ENCODE measurements at places on chromosomes 7 and 10.

DNA sequence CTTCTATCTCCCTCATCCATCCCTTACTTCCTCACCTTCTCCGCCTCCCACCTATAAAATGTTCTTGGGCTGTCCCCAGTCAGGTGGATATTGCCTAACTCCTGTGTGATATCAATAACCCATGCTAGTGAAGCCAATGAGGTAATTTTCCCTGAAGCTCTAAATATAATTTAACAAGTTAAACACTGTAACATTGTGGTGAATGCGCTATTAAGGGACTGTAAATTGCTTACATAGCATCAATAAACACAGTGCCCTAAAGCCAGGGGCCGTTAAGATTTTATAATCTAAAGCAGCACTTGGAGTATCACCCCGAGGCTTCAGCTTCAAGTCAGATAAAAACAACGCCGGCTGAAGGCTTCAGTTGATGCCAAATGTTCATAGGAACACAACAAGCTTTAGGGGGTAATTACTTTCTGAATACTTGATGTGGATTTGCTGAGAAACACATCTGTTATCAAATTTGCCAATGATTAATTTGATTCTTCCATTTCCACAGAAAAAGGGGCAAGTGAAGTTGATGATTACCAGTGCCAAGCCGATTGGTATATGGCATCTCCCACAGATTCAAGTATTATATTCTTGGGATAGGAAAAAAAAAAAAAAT, 138.4 kb downstream of the CREB5 start:
- DNase-seq: no peak

DNA sequence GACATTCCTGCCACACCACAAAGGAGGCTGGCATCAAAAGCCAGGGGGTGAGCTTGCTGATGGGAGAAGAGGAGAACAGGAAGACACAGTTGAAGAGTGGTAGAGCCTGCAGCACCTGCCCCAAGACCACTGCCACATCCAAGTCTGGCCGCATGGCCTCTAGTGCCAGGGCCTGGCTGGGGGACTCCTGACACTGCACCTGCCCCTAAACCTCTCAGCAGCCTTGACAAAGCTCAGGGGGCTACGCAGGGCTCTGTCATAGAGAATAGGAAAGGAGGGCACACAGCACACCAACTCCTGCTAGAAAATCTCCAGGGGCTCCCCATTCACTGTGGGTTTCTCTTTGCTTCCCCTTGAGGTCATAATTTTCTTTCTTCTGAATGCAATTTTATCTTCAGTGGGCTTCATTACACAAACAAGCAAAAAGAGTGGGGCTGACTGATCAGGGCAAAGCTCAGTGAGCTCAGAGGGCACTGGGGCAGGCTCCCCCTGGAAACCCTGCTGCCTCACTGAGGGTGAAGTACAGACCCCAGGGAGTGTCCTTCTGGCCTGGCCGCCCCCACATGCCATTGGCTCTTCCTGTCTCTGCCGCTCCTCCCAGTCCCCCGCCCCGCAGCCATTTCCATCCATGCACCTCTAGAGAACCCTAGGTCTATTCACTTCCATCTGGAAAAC, 37.2 kb downstream of the VOPP1 start:
- DNase-seq: no peak

- no peak for DNase-seq
Observed at GRCh38 chr7:143245123-143245522, 18.1 kb upstream of the GSTK1 start.

GRCh38 chr10:93451244-93451947, 30.7 kb downstream of the MYOF start:
- DNase-seq: no peak

- no peak for DNase-seq
Observed at GRCh38 chr7:102832674-102833073, 80.1 kb upstream of the LRRC17 start.

DNA sequence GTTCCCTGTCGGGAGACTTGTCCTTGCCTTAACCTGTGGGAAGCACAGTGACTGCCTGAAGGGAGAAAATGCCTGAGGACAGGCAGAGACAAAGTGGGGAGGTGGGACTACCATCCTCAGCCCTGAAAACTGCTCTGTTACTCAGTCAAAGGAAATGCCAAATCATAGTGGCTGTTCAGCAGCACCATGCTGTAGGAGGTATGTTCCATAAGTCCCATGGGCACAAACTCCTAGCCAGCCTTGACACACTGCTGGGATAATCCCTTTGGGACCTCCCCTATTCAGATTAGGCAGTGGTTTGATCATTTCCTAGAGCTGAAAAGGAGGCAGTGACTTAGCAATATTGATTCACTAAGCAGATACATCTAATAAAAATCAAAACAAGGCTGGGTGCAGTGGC, 80.1 kb downstream of the MCU start:
- DNase-seq: no peak

DNA sequence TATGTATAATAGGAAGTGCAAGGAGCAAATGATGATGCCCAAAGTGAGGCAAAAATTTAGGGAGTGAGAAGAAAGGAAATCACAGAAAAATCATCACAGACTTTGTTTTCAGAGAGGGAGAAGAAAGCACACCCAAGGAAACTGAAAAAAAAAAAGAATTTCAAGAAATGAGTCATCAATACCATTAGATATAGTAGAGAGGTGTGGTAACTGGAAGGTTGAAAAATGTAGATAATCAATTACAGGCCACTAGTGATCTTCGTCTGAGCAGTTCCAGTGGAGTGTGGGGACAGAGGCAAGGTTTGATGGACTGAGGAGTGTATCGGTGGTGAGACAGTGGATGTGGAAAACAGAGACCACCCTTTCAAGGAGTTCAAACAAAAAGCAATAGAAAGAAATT, 31.7 kb downstream of the ASB4 start:
- no peak for DNase-seq

- DNase-seq: no peak
Observed at GRCh38 chr10:116766241-116766827, 24.0 kb upstream of the HSPA12A start.

DNA sequence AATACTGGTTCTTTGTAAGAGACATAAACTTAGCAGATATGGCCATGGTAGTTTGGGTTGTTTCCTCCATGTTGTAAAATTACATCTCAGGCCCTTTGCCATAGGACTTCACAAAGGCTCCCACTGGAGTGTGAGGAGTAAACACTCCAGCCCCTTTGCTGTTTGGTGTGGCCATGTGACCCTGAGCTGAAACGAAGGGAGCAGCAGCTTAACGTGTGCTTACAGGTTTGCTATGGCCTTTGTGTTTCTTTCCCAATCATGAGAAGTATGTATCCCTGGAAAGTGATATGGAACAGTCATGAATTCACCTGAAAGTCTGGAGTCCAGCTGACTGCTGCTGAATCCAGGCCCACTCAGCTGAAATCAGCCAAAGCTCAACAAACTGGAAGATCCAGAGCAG, 23.8 kb upstream of the SFTPA1 start:
- DNase-seq: no peak

DNA sequence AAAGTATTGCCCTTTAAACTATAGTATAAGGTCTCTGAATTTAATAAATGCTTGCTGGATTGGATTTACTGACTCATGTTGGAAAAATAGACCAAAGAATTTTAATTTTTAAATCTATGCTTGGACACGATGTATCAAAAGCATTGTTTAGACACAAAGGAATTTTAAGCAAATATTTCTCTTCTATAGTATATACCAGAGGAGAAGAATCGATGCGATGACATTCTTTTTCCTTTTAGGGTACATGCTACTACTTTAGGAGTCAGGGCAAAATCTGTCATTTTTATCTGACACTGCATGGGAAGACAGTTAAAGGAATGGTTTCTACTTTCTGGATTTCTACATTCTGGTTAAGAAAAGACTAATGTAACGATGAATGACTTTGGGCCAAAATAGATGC, 339.9 kb downstream of the BMPER start:
- no peak for DNase-seq

DNA sequence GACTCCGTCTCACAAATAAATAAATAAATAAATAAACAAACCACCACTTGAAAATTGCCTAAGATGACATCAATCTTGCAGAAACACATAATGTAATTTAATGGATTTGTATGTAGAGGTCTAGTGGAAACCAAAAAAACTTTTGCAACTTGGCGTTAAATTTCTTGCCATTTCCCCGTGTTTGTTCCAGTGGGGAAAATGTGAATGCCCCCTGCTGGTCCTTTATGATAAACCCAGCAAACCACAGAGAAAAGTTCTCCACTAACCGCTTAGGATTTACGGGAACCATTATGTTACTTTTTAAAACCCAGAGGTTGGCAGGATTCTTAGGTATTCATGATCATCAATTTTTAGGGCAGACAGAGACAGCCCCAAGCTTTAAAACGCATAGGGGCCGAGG, 32.5 kb downstream of the LAMB4 start:
- no peak for DNase-seq

- DNase-seq: no peak
Observed at GRCh38 chr7:128379900-128380479, 18.5 kb upstream of the PRRT4 start.

DNA sequence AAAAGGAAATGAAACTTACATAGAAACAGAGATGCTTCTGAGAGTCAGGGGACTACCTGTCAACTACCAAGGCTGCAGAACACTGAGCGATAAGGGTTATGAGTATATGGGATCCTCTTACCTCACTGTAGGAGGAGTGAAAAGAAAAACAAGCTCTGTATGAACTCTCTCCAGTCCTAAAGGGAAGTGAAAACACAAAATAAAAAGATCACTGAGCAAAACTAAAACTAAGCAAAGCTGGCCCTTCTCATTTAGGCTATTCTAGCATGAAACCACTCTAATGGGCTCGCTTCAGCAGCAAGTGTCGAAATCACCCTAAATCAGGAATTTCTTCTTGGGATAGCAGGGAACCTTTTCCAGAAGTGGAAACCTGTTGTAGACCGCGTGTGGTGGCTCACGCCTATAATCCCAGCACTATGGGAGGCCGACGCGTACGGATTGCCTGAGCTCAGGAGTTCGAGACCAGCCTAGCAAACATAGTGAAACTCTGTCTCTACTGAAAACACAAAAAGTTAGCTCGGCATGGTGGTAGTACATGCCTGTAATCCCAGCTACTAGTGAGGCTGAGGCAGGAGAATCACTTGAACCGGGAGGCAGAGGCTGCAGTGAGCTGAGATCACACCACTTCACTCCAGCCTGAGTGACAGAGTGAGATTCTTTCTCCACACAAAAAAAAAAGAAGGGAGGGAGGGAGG, 27.0 kb downstream of the DCLRE1C start:
- DNase-seq: no peak

DNA sequence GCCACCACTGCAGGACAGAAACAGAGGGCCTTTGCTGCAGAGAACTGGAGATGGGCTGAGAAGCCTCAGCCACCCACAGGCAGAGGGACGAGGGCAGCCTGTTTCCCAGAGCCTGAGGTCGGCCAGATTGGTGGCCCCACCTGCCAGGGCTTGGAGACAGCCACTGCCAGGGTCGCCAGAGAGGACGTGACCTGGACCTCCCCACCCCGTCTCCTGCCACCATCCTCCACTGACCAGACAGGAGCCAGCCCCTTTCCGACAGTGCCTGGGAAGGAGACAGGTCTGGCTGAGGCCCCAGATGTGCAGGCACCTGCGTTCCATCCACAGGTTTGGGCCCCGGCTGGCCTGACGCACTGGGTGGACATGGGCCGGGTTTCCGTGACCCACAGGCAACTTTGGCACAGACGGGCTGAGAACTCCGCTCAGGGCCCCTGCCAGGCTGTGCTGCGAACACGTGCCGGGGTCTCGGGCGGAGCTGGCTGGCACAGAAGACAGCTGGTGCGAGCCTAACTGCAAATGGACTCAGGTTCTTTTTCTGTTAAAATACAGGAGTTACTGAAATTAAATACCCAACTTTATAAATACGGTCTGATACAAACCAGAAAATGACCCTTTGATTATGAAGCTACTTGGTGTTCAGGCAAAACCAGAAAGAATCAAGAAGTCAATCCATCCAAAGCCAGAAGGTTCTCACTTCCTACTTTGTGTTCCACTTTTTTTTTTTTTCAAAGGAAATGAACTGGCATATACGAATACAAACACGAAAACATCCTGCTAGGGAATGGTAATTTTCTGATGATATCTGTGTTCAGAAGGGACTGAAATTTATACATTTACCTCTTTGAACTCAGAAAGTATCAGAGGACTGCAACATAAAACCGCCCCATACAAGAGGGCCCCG, 6.9 kb downstream of the COX19 start:
- DNase-seq: no peak

DNA sequence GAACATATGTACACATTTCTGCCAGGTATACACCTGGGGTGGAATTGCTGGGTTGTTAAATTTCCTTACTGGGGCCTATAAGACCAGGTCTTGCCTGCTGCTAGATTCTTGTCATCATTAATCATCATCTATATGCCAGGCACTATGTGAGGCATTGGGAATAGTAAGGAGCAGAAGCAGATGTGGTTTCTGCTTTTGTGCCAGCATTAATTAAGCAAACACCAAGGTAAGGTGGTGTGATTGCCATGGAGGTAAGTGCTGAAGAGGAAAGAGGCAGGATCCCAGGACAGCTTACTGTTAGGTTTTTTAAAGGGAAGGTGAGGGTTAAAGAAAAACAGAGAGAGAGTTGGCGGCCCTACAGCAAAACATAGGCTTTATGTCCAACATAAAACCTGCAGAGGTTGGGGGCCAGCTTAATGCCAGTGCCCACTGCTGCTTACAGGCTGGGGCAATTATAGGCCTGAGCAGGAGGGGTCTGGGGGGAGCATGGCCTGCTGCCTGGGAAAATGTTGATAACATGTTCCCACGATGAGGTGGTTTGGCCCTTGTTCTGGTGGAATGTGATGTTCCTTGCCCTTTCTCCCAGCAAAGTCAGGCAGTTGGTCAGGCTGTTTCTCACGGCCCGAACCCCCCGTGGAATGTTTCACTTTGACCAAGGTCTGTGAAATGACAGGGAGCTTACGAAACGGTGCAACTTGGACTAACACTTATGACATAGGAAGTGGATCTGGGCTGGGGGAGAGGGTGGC, 93.9 kb downstream of the RBM20 start:
- DNase-seq: no peak

DNA sequence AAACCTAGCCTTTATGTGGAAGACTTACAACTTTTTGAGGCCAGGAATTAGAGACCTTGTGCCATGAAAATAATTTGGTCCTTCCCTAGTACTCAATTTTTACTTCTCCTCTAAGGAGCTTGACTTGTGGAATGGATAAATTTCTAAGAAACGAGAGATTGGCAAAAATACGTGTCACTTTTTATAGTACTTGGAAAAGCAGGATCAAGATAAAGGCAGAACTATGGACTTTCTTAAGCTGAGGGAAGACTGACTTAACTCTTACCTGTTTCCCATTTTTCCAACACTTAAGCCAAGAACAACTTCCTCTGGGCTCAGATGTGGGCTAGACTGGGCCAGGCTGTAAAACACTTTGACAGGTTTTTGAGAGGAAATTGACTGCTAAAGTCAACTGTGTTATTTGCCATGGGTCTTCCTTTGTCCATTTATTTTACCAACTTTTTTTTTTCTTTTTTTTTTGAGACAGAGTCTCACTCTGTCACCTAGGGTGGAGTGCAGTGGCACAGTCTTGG, 2.0 kb upstream of the WBP1L start:
- no peak for DNase-seq

DNA sequence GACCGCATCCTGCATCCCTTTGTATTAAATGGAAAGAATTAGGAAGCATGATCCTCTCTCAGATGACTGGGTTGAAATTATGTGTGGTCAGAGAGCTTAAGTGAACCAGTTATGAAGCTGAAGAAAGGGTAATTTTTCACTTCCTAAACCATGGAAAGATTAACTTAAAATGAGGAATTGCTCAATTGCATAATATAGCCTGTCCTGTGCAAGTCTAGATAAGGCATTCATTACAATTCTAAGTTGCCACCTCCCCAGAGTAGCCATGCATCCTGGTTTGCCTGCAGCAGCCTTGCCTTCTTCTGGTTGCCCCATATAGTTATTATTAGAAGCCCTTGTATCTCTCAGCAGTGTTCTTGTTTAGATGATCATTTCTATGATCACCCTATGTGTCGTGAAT, 45.3 kb downstream of the STARD3NL start:
- no peak for DNase-seq

- DNase-seq: no peak
Observed at GRCh38 chr7:47528471-47528870, 53.4 kb downstream of the TNS3 start.

Data from stimulated activated CD8-positive, alpha-beta memory T cell treated with anti-CD3 and anti-CD28 coated beads, Interleukin-2, amount 100 ng/mL, for 1 hour (primary cell).